ENCODE measurements at places on chromosomes 1 and 21.

DNA sequence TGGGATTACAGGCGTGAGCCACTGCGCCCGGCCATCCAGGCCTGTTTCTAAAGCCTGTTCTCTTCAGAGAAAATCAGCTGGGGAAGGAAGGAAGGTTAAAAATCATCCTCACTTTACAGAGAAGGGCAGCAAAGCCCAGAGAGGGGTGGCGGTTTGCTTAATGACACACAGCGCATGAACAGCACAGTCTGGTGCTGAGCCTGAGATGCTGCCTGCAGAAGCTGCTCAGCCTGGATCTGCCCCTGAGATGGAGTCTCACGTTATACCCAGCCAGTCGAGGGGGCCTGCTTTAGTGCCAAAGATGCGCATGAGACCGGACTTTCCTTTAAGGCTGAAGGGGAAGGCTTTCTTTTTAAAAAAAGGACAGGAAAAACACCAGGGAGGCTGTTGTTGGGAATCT is 21.3 kb downstream of the HTR6 start:
- no peak for DNase-seq

DNA sequence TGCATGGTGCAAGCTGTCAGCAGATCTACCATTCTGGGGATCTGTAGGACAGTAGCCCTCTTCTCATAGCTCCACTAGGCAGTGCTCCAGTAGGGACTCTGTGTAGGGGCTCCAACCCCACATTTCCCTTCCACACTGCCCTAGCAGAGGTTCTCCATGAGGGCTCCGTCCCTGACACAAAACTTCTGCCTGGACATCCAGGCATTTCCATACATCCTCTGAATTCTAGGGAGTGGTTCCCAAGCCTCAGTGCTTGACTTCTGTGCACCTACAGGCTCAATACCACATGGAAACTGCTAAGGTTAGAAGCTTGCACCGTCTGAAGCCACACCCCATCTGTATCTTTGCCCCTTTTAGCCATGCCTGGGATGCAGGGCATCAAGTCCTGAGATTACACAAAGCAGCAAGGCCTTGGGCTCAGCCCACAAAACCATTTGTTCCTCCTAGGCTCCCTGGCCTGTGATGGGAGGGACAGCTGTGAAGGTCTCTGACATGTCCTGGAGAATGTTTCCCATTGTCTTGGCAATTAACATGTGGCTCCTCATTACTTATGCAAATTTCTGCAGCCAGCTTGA is 117.0 kb upstream of the NFIA start:
- DNase-seq: no peak

GRCh38 chr1:186812570-186812969 is 16.2 kb upstream of the PLA2G4A start:
- DNase-seq: no peak

DNA sequence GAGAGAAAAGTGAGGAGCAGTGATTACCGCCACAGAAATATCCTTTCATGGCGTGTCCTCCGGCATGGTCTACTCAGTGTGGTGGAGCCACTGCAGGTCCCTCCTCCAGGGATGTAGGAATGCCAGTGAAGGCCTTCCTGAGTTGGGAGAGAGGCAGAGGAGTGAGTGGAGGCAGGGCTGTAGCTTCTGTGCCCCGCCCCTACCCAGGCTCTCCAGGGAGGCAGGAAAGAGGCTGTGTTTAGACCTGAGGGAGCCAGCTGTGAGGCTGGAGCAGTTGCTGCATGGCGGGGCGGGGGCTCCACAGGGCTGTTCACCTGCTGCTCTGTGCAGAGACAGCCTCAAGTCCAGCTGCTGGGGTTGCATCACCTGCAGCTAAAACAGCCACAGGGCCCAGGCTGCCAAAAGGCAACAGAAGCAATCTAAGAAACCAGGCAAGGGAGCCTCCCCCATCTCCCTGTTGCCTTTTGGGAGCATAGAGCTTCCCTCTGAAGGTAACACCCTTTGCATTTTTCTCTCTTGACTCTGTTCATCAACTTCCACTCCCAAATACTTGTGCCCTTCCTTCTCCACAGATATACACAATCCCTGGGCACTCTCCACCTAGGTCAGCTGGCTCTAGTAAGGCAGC is 801 bp upstream of the ANXA9 start:
- no peak for DNase-seq

DNA sequence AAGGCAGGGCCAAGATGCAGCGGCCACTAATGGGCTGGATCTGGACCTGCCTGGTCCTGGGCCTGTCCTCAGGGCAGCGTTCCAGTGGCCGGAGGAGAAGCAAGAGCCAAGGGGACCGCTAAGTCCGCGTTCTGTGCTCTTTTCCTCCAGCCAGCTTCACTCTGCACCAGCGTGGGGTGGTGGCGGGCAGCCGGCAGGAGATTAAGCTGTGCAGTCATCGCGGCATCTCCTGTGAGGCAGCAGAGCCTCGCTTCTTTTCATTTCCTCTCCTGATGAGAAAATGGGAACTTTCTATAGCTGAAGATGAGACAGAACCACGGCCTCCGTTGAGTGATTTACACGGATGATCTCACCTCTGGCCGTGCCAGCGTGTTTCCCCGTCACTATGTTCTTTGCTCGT is 43.4 kb downstream of the AJAP1 start:
- no peak for DNase-seq

DNA sequence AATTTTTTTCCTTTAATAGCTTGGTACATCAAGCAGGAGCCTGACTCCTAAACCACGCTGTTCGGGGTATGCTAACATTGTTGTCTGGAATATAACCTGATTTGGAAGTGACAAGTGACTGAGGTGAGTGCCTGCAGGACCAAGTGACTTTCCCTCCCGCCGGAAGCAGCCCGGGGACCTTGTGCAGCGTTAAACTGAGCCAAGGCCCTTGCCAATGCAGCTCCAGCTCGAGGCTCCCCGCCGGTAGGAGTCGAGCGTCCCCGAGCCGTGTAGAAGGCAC is 716 bp upstream of the MTARC1 start:
- no peak for DNase-seq

DNA sequence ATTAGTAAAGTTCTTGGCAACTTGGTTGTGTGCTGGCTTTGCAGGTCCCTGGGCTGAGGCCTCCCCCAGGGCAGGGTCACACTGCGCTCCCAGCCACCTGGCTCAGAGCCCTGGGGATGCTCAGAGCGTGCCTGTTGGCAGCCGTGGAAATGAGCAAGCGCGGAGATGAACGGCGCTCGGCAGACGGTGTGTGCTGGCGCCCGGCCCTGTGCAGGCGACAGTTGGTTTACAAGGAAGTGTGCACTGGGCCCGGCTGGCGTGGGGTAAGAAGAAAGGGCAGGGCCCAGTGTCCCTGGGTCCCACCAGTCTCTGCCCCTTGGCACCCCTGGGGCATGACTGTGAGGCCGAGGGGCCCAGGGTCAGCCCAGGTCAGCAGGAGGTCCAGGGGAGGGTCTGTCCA is 25.7 kb upstream of the PEX10 start:
- DNase-seq: no peak

- DNase-seq: no peak
These were observed 8.3 kb downstream of the CHTOP start for GRCh38 chr1:153642161-153642560.

DNA sequence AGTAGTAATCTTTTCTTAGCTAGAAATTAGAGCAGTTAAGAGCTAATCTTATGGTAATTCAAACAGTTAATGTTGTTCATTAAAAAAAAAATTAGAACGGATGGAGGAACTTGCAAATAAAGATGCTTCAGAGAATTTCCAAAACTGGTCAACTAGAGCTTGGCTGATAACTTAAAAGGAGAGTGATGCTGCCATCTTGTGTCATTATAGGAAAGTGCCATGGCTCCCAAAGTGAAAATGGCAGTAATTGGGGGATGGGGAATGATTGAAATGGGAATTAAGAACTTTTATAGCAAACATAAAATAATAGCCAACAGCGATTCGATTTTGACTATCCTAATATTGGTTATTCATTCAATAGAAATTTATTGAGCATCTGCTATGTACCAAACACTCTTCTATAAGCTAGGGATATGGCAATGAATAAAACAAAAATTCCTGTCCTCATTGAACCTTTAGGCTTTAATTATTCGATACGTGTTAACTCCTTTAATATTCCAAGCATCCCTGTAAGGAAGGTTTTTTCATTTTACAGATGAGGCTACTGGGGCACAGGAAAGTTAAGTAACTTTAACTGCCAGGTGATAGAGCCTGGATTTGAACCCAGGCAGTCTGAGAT is 5.7 kb upstream of the PLPP3 start:
- no peak for DNase-seq

GRCh38 chr1:14755518-14756252 is 157.2 kb downstream of the KAZN start:
- no peak for DNase-seq

- no peak for DNase-seq
These were observed 79.4 kb downstream of the MACF1 start for GRCh38 chr1:39283858-39284257.

GRCh38 chr1:11364170-11364569 is 91.2 kb downstream of the UBIAD1 start:
- DNase-seq: no peak

DNA sequence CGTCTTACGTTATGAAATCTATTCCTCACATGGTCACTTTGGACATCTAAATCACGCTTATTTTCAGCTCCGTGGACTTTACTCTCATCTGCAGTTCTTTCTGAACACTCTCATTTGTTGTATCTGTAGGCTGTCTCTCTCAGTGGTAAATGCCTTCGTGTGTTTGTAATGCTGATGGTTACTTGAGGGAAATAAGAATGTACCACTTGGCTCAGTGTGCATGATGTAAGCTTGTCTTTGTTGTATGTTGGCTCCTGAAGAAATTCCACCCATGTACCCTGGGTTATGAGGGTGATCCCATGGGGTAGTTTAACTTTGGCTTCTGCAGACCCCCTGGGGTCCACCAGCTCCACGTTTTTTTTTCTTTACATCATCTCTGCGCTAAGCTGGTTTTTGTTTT is 378.4 kb downstream of the SETD4 start:
- DNase-seq: no peak

GRCh38 chr1:5404412-5405203 is 587.6 kb downstream of the NPHP4 start:
- DNase-seq: no peak

DNA sequence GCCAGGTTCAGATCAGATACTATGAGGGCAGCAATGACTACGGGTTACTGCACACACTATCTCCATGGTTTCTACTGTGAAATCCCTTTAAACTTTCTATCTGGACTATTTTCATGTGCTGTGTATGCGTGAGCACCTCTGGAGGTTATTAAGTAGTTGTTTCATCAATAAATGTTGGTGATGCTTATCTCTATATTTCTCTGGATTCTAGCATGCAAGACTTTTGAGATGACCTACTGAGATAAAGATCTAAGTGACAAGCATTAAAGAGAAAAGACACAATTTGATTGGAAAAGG is 194.0 kb downstream of the NRIP1 start:
- DNase-seq: no peak

GRCh38 chr1:172914501-172915144 is 136.1 kb downstream of the TNFSF18 start:
- DNase-seq: no peak

- DNase-seq: no peak
These were observed 203.5 kb upstream of the TMEM51 start for GRCh38 chr1:14949836-14950713.

DNA sequence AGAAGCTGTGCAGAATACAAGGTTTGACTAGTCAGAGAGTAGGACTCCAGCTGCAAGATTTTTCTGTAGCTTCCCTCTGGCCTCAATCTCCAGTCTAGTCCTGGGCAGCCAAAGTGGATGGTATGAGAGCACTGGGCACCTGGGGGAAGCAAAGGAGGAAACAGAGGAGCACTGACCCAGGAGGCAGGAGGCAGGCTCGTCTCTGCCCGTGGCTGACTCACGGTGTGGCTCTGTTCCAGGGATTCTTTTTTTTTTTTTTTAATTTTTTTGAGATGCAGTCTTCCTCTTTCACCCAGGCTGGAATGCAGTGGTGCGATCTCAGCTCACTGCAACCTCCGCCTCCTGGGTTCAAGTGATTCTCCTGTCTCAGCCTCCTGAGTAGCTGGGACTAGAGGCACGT is 4.1 kb upstream of the NPPB start:
- DNase-seq: no peak

GRCh38 chr1:73903092-73903491 is 294.9 kb downstream of the LRRIQ3 start:
- no peak for DNase-seq

GRCh38 chr1:244356376-244356775 is 95.3 kb downstream of the ADSS2 start:
- DNase-seq: no peak

DNA sequence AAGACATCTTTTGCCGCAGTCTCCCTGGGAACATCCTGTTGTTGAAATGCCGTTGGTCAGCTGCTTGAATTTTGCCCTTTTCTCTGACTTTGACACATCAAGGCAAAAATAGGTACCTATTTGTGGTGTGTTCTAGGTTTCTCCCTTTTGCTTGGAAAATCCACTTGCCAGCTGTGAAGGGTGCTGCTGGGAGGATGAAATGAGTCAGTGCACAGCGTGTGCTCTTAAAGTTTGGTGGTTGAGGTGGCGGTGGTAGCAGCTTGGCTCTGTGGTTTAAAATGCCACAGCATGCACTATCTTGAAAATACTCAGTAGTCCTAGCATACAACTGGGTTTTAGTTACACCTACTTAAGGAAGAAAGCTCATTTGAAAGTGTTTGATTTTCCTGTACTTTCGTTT is 183.8 kb downstream of the DHRS3 start:
- peak; percentile 53 for DNase-seq

DNA sequence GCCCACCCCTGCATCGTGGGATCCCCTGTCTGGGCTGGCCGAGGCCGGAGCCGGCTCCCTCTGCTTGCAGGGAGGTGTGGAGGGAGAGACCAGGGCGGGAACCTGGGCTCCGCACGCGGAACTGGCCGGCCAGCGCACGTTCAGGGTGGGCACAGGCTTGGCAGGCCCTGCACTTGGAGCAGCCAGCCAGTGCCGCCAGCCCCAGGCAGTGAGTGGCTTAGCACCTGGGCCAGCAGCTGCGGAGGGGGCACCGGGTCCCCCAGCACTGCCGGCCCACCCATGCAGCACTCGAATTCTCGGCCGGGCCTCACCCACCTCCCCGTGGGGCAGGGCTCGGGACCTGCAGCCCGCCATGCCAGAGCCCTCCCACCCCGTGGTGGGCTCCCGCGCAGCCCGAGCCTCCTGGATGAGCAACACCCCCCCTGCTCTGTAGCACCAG is 422.6 kb downstream of the AMY1C start:
- no peak for DNase-seq

DNA sequence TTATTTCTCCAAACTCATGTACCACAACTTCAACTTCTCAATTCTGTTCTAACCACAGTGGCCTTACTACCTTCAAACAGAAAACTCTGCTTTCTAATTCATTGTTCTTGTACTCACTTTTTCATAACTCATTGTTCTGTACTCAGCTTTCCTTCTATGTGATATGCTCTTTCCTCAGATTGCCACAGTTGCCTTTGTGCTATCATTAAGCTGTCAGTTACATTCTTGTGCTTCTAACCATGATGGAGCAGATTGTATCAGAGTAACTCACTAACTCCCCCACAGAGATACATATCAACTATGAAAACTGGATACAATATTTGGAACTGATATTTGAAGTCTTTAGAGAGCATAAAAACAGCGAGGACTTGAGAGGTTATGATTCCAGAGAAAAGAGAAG is 1213.7 kb downstream of the KCNT2 start:
- no peak for DNase-seq

GRCh38 chr1:241202401-241202800 is 154.6 kb downstream of the RGS7 start:
- no peak for DNase-seq

GRCh38 chr21:25638660-25639550 is at the start of gene JAM2:
Gene JAM2 (plus strand): TSS chr21:25639258. CDS start chr21:25639822, 564 bp downstream.
- DNase-seq: peak; percentile 39
